GM23248 (cell line): ENCODE measurements at places on chromosomes 7 and 10. TPM values are rescaled to one million over a fixed set of nuclear protein-coding genes. Genes with fewer than 3 reads are reported as not detected.
A peak's percentile ranks its signal among the peaks of the same experiment; 100 is the strongest.

DNA sequence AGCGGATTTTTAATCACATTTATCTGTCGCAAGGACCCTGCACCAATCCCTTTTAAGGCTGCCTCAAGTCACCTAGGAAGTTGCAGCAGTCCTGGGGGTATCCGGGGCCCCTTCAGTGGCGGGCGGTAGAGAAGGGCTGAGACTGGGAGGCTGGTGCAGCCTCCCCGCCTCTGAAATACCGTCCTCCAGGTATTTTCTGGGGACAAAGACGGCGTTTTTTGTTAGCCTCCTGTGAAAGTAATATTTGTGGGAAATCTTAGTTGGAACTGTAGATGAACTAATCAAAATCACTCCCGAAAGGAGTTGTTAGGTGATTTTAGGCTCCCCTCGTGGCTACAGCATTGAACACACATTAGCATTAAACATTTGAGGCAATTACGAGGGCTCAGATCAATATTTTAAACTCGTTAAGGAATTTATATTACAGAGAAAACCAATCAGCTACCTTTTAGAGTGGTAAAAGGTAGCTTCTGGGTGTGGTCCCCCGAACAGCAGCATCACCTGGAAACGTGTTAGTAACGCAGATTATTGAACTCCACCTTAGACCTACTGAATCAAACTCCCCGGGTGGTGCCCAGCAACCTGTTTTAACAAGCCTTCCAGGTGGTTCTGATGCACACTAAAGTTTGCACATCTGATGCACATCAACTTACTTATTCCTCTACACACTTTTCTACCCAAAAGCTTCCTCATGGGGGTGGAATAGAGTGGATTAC lies 530 bp upstream of the ANXA7 start:
- peak; percentile 24 for DNase-seq

KCNIP2 gene
- total RNA-seq = 0.22 TPM in 1 of 2 replicates, not detected in the other

DNA sequence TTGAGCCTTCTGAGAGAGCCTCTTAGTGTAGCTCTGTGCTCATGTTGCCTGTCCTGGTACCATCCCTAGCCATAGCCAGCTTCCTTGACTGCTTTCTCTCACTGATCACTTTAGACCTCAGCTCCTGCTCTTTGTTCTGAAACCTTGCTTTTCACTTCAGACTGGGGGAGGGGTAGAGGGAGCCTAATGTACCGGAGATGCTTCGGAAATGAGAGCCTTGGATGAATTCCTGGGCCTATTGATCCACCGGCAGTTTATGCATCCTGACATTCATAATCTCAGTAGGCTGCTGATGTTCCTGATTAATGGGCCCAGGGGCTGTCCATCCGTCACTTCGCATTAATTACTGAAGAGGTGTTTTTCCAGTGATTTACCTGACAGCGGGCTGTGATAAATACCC lies 38.8 kb downstream of the R3HCC1L start:
- DNase-seq = no peak

- DNase-seq = peak; percentile 90
Measured at GRCh38 chr10:123995461-123996131, 97.8 kb downstream of the CHST15 start.

TSPAN33 gene
- total RNA-seq = 0.76 TPM in 2 replicates

ACSM6 gene
- total RNA-seq = not detected in 2 replicates

DNA sequence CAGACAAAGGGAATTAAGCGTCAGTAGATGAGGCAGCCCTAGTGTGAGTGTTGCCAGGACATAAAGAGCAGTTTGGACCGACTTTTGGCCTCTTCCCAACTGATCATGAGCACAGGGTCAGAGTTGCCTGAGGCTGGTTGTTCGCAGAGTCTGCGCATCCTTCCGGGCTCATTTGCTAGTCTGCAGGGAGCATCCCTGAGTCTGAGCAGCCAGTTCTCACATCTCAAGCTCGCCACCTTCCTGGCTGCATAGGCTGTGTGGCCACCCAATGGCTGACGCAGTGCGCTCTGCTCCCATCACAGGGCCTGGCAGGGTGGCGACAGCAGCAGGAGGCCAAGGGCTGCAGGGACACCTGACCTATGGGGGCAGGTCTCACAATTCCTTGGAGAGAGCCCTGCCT lies 5.0 kb downstream of the GAD2 start:
- no peak for DNase-seq

AGAP9 gene
- 3.0 and 3.7 TPM in 2 replicates for total RNA-seq

RNLS gene
- 15.3 and 23.1 TPM in 2 replicates for total RNA-seq

NODAL gene
- total RNA-seq = not detected in 2 replicates
